ENCODE measurements at places on chromosomes 1 and 21.

DNA sequence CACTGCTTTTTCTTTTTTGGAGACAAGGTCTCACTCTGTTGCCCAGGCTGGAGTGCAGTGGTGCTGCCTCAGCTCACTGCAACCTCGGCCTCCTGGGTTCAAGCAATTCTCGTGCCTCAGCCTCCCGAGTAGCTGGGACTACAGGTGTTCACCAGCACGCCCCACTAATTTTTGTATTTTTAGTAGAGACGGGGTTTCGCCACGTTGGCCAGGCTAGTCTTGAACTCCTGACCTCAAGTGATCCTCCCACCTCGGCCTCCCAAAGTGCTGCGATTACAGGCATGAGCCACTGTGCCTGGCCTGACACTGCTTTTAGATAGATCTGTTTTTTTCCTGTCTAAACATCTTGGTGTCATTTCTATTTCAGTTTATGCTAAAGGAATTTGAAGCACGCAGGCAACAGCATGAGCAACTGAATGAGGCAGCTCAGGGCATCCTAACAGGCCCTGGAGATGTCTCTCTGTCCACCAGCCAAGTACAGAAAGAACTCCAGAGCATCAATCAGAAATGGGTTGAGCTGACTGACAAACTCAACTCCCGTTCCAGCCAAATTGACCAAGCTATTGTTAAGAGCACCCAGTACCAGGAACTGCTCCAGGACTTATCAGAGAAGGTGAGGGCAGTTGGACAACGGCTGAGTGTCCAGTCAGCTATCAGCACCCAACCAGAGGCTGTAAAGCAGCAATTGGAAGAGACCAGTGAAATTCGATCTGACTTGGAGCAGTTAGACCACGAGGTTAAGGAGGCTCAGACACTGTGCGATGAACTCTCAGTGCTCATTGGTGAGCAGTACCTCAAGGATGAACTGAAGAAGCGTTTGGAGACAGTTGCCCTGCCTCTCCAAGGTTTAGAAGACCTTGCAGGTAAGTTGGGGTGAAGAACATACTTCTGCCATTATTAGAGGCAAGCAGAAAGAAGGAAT lies 106.1 kb upstream of the BMP8A start:
- no peak for DNase-seq

GRCh38 chr1:194698908-194699318 lies 1512.5 kb upstream of the B3GALT2 start:
- DNase-seq = no peak

DNA sequence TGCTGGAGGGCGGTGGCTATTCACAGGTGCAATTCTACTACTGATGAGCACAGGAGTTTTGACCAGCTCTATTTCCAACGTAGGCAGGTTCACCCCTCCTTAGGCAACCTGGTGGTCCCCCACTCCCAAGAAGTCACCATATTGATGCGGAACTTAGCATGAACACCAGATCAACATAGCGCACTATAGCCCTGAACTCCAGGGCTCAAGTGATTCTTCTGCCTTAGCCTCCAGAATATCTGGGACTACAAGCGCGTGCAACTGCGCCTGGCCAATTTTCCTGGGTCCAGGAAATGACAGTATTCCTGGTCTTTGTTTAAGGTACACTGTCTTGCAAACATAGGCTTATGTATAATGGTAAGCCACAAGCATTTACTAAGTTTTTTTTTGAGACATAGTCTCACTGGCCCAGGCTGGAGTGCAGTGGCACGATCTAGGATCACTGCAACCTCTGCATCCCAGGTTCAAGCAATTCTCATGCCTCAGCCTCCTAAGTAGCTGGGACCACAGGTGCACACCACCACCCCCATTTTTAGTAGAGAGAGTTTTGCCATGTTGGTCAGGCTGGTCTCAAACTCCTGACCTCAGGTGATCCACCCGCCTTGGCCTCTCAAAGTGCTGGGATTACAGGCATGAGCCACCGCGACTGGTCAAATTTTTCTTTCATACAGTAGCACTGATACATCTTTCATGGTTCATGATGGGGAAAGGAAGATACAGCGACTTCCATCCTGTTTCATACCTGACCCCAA lies 12.6 kb downstream of the MCL1 start:
- no peak for DNase-seq

DNA sequence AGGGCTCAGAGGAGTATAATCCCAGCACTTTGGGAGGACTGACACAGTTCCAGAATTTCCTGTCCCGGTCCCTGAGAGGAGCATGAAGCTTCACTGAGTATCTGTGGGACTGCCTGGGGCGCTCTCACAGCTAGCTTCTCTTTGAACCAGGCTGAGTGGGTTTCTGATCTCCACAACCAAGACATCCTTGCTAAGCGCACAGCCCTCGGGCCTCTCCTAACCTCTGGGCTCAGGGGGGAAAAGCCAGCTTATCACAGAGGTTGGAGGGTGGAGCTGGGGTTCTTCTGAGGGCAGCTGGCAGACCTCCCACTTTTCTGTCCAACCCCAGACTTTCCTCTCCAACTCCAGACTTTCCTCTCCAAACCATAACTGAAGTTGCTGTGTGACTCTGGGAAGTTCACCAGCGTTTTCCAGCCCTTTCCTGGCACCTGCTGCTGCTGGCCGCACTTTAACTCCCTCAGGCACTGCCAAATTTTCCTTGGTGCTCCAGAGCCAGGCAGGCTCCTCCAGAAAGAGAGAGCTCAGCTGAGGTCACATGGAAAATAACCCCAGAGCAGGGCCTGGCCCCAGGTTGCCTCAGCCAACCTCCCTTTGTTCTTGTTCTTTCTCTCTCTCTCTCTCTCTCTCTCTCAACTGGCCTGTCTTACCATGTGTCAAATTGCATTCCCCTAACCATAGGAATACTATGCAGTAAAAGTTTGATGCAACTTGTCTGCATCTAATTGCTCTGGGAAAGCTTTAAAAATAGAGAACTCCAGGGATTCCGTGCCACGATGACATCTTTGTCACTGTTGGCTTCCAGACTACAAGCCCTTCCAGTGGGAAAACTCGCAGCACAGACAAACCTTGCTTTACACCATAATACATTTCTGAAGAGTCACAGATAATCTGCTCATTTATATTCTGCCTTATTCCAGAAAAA lies 49.5 kb downstream of the OLFML2B start:
- DNase-seq = no peak

DNA sequence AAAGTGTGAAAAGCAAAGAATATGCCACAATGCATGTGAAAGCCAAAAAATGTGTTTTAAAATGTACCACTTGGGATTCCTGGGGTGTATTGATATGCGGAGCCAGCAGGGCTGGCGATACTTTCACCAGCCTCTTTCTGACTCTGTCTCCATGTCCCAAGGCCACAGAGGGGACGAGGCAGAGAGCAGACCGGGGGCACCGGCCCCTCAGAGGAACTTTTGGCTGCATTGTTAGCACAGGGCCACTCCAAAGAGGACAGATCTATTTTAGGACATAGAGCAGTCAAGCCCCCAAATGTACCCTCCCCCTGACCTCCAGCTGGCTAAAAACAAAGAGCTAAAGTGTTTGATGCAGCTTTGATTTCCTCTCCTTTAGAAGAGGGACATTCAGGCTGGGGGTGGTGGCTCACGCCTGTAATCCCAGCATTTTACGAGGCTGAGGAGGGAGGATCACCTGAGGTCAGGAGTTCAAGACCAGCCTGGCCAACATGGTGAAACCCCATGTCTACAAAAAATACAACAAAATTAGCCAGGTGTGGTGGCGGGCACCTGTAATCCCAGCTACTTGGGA lies 25.6 kb upstream of the ZNF436 start:
- no peak for DNase-seq

Data from activated T-helper 1 cell treated with anti-CD3 and anti-CD28 coated beads, Interleukin-2, amount 50 U/mL, for 16 hours (primary cell).